Foreskin melanocyte (primary cell): ENCODE measurements at places on chromosomes 5 and 9.

DNA sequence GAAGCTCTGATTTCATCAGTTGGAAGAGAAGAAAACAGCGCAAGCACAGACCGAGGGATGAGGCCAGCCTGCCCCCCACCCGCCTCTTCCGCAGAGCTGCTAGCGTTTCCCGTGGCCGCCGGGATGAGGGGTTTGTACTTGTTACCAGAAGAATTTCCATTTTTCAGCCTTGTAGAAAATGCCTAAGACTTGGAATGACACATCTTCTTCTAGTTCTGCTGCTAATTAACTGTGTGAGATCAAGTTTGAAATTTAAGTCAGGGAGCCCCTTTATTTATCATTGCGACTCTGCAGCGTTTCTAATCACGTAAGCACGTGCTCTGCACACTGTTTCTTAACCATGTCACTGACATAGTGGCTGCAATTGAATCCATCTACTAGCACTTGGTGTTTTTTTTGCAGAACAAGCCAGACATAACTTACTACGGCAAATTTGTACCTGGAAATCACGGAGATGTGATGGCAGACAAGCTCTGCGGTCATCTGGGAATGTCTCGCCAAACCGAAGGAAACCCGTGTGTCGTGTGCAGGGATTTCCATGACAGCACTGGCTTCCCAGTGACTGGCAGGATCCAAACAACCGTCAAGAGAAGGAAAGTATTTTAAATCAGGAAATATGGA, 41.8 kb upstream of the ROR2 start:
- no peak for DNase-seq

- peak; percentile 33 for DNase-seq
Observed at GRCh38 chr5:62578540-62578939, at the start of gene LRRC70. TSS of gene LRRC70 (plus strand) at chr5:62578819. CDS start at chr5:62579439, 620 bp downstream.

- DNase-seq: no peak
Observed at GRCh38 chr9:115442054-115442453, 324.1 kb upstream of the TNC start.

GRCh38 chr5:5822729-5823257, 400.3 kb downstream of the ICE1 start:
- no peak for DNase-seq

GRCh38 chr9:89874351-89875321, 269.8 kb downstream of the GADD45G start:
- DNase-seq: no peak

DNA sequence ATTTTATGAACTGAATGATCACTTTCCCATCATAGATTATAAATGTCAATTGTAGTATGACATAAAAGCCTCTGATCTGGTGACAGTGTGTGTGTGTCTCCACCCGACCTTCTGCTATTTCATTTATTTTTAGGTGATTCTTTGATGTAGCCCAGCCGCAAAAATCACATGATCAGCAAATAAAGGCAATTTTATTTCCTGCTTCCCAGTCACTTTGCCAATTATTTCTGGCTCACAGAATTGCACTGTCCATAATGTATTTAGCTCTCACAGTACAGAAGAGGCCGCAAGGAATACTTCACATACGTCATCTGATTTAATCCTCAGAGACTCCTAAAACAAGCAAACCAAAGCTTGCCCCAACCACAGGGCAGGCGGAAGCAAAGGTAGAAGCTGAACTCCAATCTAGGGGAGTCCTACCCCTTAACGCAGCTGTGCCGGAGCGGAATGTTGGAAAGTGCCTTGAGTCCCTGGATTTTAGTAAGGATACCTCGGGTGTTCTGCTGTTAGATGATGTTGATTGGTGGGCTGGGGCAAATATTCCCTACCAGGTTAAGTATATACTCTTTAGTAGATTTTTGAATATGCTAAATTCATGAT, 384.0 kb upstream of the IRX4 start:
- DNase-seq: no peak

DNA sequence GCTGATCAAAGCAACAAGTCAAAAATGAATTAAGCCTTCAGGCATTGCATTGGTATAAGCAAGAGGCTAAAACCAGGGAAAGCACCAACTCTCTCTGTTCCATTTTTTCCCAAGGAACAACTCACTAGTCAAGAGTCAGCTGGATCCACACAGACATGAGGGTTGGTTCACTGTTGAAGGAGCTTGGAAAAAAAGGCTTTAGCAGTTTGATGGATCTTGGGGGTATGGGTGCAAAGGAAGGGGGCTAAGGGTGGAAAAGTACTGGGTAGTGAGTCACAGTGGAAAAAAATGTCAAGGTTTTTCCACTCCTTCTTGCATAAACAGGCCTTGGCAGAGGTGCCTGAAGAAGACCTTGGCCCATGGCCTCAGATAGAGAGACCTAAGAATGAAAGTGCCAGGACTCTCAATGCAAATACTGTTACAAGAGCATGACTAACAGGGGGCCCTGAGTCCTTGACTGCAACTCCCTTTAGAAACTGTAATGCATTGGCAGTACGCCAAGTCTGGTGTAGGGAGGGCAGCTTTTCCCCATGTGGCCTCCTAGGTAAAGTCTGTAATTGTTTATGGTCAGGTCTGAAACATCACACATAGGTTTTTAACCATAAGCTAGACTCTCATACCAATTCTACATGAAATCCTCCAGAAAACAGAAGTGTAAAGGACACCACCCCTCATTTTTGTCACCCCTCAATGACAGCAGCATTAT, 23.7 kb downstream of the ACTL7A start:
- peak; percentile 35 for DNase-seq

- no peak for DNase-seq
Observed at GRCh38 chr9:136107155-136107952, 11.3 kb downstream of the TMEM250 start.
